Nasal cavity respiratory epithelium epithelial cell of viscerocranial mucosa (primary cell): ENCODE measurements at places on chromosomes 13 and 19. TPM values are rescaled to one million over a fixed set of nuclear protein-coding genes. Genes with fewer than 3 reads are reported as not detected.

Gene EMC10
- 29.4 and 44.4 TPM in 2 replicates for total RNA-seq

Gene NLRP9
- not detected in 2 replicates for total RNA-seq

Gene ZNF382
- 4.1 and 5.8 TPM in 2 replicates for total RNA-seq

Gene CD37
- total RNA-seq: not detected in 2 replicates

Gene TLE6
- total RNA-seq: 0.28 TPM in 1 of 2 replicates, not detected in the other

Gene BRME1
- 0.68 and 1.8 TPM in 2 replicates for total RNA-seq

Gene BCL3
- 2.7 and 21.6 TPM in 2 replicates for total RNA-seq

Gene RFPL4AL1
- not detected in 2 replicates for total RNA-seq

Gene CDX2
- total RNA-seq: not detected in 2 replicates
